ENCODE measurements at places on chromosomes 7 and 10.

GRCh38 chr10:133277277-133277992 is 767 bp upstream of the ADAM8 start:
- no peak for DNase-seq
- peak overlapping the region; percentile 70 for H3K4me3 ChIP-seq
- peak overlapping the region; percentile 95 for H3K27ac ChIP-seq
- no peaks in the 10 kb centered on the region for H3K27me3 ChIP-seq

DNA sequence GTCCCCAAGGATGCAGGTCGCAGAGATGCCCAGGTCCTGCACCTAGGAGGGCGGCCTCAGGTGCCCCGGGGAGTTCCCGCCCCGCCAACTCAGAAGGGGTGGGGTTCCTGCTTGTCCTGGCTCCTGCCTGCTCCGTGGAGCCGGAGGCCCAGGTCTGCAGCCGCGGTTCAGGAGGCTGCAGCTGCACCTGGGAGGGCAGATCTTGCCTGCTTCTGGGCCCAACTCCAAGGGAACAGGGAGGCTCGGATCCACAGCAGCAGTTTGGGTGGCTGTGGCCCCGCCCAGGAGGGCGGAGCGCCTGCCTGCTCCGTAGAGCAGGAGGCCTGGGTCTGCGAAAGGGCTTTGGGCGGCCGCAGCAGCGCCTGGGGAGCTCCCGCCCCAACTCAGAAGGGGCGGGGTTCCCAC is 108.2 kb upstream of the EGR2 start:
- H3K4me1 ChIP-seq: no peaks in the 10 kb centered on the region
- H3K36me3 ChIP-seq: no peaks in the 10 kb centered on the region
- H3K27me3 ChIP-seq: peaks cover 4% of the 10 kb centered on the region
- DNase-seq: no peak

GRCh38 chr10:43853369-43853768 is 204.7 kb upstream of the ZNF32 start:
- no peak overlapping the region for H3K27ac ChIP-seq
- H3K27me3 ChIP-seq: peaks cover 5% of the 10 kb centered on the region
- DNase-seq: no peak
- no peaks in the 10 kb centered on the region for H3K36me3 ChIP-seq

DNA sequence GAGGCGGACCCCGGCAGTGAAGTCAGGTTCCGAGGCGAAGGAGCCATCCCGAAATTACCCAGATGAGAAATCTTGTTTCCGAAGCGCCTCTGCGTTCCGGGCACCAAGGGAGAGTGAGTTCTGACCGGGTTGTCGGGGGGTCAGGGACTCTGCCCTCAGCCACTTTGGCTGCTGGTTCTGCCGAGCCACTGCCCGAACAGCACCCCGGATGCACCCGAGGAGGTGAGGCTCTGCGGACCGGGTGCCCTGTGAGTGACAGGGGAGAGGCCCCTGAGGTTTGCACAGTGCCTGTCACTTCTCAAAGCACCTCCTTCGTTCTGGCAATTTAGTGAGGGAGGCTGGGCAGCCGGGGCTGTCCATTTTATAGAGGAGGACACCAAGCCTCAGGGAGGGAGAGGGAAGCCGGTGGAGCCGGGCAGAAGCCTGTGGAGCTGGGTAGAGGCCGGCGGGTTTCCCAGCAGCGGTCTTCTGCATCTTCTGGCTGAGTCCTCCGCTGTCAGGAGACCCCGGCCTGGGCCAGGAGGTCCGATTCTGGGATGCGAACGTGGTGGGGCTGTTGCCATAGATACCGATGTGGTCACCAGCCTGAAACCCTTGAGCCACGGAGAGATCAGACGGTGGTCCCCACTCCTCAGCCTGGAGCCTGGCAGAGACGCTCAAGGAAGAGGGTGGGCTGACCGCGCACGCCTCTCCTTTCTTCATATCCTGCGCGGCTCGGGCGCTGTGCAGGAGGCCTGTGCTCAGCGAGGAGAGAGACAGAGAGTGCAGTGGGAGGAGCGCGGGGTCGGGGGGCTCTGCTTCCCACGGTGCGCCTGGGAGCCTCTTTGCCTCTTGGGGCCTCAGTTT is 18.9 kb upstream of the SHH start:
- DNase-seq: peak; percentile 1
- H3K4me1 ChIP-seq: no peaks in the 10 kb centered on the region
- peaks cover 6% of the 10 kb centered on the region for H3K27me3 ChIP-seq
- no peak overlapping the region for H3K27ac ChIP-seq

- no peaks in the 10 kb centered on the region for H3K27me3 ChIP-seq
- peaks cover 43% of the 10 kb centered on the region for H3K36me3 ChIP-seq
- H3K4me3 ChIP-seq: no peak overlapping the region
- DNase-seq: no peak
- no peak overlapping the region for H3K27ac ChIP-seq
- H3K4me1 ChIP-seq: peaks cover 6% of the 10 kb centered on the region
Observed at GRCh38 chr10:75024971-75025523, 86.4 kb upstream of the SAMD8 start.

- peaks cover 49% of the 10 kb centered on the region for H3K36me3 ChIP-seq
- no peaks in the 10 kb centered on the region for H3K27me3 ChIP-seq
- peaks cover 77% of the 10 kb centered on the region for H3K4me1 ChIP-seq
- peak overlapping the region; percentile 98 for H3K27ac ChIP-seq
- peak overlapping the region; percentile 81 for H3K4me3 ChIP-seq
Observed at GRCh38 chr7:4745265-4745919, 30.0 kb upstream of the AP5Z1 start.

DNA sequence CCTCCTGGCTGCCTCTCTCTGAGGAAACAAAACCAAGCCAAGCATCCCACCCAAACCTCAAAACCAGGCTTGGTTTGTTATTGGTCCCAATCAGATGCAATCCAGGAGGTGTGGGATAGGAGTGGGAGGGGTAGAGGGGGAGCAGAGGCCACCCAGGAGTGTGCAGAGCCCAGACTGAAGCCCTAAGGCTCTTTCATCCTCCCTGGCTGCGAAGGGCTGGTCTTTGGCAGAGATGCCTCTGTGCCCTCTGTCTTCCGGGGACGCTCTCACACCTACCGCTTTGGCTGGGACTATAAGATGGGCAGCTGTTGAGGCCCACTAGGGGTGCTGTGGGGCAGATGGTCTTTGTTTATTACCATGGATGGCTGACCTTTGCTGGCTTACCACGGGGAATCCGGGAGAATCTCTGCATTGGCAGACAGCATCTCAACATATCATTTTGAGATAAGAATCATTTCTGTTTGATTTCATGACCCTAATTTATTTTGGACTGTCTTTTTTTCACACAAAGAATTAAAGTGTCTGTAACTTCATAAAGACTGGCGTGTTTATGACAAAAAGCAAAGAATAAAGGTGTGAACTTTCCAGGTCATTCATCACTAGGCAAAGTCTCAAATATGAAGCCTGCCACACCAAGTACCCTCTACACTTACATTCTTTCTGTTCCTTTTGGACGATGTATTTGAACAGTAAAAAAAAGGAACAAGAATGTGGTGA is 6.5 kb upstream of the DENND2A start:
- peaks cover 65% of the 10 kb centered on the region for H3K27me3 ChIP-seq
- H3K4me1 ChIP-seq: peaks cover 2% of the 10 kb centered on the region
- peak; percentile 54 for DNase-seq
- no peak overlapping the region for H3K27ac ChIP-seq

- H3K4me1 ChIP-seq: no peaks in the 10 kb centered on the region
- peak overlapping the region; percentile 19 for H3K27ac ChIP-seq
- peaks cover 20% of the 10 kb centered on the region for H3K27me3 ChIP-seq
- DNase-seq: peak; percentile 18
Observed at GRCh38 chr10:43196131-43196980, 58.1 kb downstream of the CSGALNACT2 start.

- H3K27me3 ChIP-seq: no peaks in the 10 kb centered on the region
- H3K36me3 ChIP-seq: no peaks in the 10 kb centered on the region
- H3K27ac ChIP-seq: no peak overlapping the region
- H3K4me3 ChIP-seq: no peak overlapping the region
Observed at GRCh38 chr10:125133696-125134482, 26.5 kb downstream of the CTBP2 start.

DNA sequence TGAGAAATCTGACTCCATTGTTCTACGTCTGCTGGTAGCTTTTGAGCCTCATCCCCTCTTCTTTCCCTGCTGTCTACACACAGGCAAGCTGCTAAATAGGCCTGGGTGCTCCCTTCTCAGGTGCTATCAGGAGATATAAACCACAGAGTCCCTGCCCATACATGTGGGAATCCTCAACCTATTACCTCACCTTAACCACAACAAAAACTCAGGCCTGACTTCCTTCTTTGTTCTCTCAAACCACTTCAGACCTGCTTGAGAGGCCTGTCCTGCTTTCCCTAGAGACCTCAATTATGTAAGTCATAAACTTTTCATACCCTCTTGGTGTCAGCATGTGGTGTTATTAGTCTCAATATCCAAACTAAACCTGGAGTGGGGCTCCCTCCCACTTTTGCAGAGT is 75.0 kb upstream of the MAGI2 start:
- no peaks in the 10 kb centered on the region for H3K36me3 ChIP-seq
- H3K4me3 ChIP-seq: no peak overlapping the region
- H3K4me1 ChIP-seq: no peaks in the 10 kb centered on the region
- no peak overlapping the region for H3K27ac ChIP-seq
- H3K27me3 ChIP-seq: no peaks in the 10 kb centered on the region
